Stimulated activated CD4-positive, alpha-beta T cell treated with anti-CD3 and anti-CD28 coated beads, Interleukin-12 subunit alpha, Interleukin-12 subunit beta, amount 100 ng/mL, for 24 hours (primary cell): ENCODE measurements at places on chromosomes 12 and 14.

- DNase-seq: no peak
Observed at GRCh38 chr12:116339800-116340371, 62.4 kb upstream of the MED13L start.

DNA sequence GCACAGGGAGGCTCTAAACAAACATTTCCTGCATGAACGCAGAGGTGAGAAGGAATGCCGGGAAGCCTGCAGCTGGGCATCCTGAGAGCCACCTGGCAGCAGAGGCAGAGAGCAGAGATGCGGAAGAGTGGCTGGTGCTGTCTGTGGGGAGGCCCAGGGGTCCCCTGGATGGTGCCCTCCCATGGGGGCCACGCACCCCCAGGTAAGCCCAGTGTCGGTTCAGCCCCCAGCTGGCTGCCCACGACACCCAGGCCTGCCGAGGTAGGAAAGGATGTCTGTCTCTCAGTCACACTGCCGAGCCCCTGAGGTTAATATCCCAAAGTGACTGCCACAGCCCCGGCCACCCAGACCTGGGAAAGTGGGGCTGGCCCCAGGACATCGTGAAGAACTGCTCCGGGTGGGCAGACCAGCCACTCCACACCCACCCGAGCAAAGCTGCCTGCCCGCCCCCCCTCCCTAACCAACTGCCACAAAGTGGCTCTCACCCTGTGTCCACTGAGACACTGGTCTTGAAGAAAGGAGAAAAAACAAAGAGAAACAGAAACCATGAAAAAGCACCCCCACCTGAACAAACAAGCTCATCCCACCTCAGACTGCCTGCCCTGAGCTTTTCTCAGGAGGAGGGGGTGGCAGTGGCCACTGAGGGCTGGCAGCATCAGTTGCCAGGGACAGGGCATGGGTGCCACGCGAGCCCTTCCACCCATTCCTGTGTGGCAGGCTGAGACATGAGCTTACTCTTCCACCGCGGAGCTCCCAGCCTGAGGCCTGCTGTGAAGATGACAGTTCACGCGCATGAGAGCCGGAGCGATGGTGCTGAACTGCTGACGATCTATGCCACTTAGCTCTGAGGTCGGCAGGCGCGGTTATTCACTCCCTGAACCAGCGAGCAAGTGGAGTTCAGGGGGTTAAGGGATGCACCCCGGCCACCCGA, 40.8 kb downstream of the CCDC88C start:
- DNase-seq: no peak

DNA sequence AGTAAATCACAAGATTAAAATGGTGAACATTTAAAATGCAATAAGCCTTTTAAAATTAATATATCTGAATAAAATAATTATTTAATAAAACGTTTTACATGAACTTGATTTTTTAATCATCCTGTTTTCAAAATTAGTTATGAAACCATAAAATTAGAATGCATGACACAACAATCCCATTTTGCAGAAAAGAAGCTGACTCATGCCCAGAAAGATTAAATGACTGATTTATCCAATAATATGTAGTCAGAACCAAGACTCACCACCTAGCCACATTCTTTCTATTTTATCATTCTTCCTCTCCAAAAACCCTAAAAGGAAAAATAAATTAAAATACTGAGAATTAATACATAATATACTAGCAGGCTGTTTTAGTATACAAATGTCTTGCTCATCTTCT, 83.0 kb upstream of the LGR5 start:
- no peak for DNase-seq

- DNase-seq: peak; percentile 56
Observed at GRCh38 chr14:69685218-69685616, 73.8 kb downstream of the SUSD6 start.

DNA sequence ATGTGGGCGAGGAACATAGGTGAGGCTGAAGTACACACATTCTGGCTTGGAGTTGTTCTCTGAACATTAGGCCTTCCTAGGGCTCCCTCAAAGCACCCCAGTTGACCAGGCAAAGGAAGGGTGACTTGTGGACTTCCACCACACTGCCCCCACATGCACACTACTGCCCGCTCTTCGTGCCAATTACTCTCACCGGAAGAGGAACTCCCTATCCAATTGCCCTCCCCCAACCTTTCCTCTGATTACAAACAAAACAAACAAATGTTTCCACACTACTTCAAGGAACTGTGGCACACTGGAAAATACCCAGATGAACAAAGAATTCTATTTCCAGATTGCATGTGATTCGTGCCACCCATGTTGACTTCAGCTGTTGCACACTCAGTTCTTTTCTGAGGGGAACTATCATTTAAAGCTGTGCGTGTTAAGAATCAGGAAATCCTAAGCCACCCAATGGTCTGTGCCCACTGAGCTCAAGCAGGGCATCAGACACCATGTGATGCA, 139.3 kb downstream of the SSPN start:
- DNase-seq: no peak

DNA sequence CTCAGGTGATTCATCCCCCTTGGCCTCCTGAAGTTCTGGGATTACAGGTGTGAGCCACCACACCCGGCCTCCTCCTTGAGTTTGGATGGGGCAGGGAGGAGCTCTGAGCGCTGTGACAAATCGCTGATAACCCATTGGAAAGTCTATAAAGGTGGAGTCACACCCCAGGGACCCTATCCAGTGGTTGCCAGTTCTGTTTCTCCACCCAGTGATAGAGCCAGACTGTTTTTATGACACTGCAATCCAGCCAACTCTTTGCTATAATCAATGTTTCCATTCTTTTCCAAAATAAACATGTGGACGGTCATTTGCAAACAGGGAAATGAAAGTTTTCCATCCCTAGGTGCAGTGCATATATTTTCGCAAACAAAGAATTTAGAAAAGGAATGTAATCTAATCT, 142.0 kb upstream of the PELI2 start:
- no peak for DNase-seq

DNA sequence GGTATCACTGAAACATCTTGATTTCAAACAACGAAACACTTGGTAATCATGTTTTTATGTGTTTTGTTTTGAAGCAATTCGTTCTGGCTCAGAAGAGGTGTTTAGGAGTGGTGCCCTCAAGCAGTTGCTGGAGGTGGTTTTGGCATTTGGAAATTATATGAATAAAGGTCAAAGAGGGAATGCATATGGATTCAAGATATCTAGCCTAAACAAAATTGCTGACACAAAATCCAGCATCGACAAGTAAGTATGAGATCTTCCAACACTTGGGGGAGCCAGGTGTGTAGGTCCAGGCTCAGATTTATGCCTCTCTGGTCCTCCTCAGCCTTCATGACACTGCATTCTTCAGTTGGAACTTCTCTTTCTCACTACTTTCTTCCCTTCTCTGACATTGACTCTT, 110.1 kb downstream of the GPR135 start:
- DNase-seq: no peak

GRCh38 chr14:79424462-79424861, 786.8 kb downstream of the DIO2 start:
- DNase-seq: no peak

GRCh38 chr14:92397150-92397952, 74.4 kb downstream of the SLC24A4 start:
- DNase-seq: no peak

DNA sequence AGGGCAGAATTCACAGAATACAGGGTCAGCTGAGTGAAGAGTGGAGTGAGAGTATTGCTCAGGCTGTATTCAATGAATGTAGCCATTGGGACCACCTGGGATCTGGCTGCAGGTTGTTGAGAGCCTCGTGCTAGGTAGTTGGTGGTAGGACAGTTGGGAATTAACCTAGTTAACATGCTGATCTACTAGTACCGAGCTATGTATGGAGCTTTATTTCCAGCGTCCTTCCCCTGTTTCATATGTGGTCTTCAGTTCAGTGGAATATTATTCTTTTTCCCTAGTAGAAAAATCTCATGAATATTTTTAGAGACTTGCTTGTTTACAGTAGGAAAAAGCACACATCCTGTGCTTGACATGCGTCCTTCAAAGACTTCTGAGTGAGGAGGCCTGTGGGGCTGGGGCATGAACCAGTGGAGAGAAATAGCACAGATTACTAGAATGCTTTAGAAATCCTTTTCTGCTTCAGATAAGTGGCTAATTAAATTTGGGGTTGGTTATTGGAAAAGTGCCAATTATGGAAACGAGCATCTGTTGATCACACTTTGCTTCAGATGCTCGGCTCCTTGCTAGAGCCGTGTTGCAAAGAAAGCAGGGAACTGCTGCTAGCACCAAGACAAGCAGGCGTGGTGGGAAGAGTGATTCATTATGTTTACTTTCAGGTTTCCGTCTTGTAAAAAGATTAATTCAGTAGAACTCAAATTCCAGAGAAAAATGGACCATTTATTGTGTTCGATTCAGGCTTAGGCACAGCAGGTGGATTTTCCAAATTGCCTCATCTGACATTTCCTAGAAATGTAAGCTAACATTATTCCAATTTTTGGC, 53.6 kb downstream of the ARF6 start:
- DNase-seq: no peak

DNA sequence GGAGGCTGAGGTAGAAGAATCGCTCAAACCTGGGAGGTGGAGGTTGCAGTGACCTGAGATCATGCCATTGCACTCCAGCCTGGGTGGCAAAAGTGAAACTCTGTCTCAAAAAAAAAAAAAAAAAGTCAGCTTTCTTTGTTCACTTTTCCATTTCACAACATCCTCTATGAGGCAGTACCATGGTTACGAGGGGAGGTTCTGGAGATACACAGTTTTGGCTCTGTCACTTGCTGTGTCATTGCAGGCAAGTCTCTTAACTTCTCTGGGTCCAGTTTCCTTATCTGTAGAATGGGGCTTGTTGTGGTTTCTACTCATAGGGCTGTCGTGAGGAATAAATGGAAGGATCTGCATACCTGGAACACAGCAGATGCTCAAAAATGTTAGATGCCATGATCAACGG, 75.6 kb upstream of the SLC24A4 start:
- DNase-seq: no peak

DNA sequence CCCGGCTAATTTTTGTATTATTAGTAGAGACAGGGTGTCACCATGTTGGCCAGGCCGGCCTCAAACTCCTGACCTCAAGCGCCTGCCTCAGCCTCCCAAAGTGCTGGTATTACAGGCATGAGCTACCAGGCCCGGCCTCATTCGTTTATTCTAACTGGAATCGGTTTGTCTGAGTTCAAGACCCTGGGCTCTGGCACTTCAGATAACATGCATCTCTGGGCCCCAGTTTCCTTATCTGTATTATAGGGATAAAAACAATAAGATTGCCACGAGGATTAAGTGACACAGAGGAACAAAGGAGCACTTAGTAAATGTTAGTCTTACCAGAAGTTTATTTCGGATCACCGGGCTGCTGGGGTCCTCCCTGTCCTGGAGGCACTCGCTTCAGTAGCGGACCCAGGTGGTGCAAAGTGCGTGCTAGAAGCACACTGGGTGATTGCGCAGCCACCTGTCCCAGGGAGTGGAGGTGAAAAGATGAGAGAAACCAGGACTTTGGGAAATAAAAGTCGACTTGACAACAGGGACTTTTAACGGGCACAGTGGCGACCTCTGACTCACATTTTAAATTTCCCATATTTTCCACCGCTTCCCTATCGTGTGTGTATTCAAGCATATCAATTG, 37.5 kb downstream of the ACACB start:
- no peak for DNase-seq

- no peak for DNase-seq
Observed at GRCh38 chr12:111330800-111331752, 37.8 kb downstream of the PHETA1 start.

GRCh38 chr12:107287436-107288413, 194.4 kb upstream of the CRY1 start:
- DNase-seq: peak; percentile 2

DNA sequence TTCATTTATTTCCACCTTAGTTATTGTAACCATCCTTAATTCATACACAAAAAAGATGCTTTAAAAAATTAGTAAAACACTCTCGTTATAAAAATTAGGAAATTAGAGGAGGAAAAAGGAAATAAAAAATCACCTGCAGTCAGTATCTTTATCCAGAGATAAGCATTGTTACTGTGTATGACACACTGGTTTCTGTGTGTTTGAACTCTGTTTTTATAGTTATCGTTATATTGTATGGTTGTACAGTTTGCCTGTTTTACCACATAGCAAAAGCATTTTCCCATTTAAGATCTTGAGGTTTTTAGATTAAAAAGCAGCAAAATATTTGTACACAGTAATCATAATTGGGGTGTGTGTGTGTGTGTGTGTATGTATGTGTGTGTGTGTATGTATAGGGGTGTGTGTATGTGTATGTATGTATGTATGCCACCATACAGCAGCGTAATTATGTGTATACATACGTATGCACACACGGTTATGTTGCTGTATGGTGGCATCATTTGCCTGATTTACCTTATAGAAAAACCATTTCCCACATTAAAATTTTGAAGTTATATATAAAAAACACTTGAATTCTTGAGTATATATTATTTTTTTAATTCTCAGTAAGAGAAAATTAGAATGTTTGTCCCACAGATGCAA, 19.8 kb downstream of the WNK1 start:
- DNase-seq: no peak

GRCh38 chr14:79056879-79057278, 886.7 kb downstream of the NRXN3 start:
- no peak for DNase-seq

GRCh38 chr12:42196723-42197603, 41.1 kb downstream of the YAF2 start:
- no peak for DNase-seq

DNA sequence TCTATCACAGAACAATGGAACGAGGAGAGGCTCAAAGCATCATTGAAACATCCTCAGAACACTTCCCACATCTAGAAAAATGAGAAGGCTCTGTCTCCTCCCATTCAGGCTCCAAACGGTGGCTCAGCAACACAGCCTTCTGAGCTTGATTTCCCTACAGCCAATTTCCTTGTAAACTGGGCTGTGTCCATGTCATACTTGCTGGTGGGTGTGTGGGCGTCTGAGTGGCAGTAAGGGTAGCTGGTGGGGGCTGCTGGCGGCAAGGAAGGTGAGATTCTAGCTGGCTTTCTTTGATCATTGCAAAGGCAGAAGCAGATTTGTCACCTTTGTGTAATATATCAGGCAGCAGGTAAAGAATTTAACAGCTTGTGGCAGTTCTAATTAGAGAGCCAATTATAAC, 163.7 kb downstream of the CALM1 start:
- DNase-seq: no peak

- no peak for DNase-seq
Observed at GRCh38 chr12:4997939-4998338, 45.7 kb upstream of the KCNA5 start.

- DNase-seq: no peak
Observed at GRCh38 chr14:99621948-99622347, 17.9 kb upstream of the CCDC85C start.

- no peak for DNase-seq
Observed at GRCh38 chr12:105858981-105859710, 279.6 kb downstream of the NUAK1 start.

GRCh38 chr12:95836185-95836609, 22.6 kb upstream of the SNRPF start:
- DNase-seq: no peak
